ENCODE measurements at places on chromosomes 5 and 9. TPM values are rescaled to one million over a fixed set of nuclear protein-coding genes. Genes with fewer than 3 reads are reported as not detected.

Gene STKLD1
- polyA plus RNA-seq, result not detected

Gene KIF4B
- 0.07 TPM for polyA plus RNA-seq

DNA sequence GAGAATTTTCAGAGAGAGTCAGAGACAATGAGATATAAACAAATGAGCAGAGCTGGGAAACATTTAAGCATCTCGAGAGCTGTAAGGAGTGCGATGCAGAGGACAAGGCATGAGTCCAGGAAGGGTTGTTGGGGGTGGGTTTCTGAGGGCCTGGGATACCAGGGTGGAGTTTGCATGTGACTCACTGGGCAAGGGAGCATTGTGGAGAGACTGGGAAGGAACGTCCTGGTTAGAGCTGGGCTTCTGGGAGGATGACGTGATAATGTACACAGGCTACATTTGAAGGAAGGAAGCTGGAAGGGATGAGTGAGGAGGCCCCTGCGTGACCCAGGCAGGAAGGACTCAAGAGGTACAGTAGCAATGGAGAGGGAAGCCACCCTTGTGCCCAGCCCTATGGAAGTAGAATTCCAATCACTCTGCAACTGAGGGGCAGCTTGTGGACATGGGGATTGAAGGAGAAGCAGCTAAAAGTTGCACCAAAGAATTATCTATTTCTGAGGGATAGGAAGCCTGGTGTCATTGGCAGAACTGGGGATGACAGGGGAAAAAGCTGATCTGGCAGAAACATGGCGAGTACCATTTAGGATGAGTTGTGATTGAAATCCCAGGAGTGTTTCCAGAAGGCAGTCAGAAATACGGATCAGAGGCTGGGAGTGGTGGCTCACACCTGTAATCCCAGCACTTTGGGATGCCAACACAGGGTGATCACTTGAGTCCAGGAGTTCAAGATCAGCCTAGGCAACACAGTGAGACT is 59.3 kb upstream of the AFAP1L1 start:
- no peak for DNase-seq

DNA sequence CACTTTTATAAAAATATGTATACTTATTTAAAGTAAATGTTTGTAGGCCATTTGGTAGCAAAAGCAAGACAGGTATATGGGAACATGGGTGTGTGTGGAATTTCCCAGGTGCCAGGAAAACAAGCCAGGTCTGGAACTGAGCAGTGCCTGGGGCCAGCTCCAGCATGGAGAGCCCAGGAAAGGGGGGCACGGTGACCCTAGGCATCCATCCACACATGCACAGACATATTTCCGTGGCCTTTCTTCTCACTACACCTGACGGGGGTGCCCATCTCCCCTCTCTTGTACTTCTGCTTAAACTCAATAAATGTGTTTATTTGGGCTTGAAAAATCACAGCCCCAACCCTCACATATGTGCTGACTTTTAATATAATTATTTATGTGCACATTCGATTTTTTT is 31.2 kb upstream of the CXCL14 start:
- DNase-seq, result no peak

DNA sequence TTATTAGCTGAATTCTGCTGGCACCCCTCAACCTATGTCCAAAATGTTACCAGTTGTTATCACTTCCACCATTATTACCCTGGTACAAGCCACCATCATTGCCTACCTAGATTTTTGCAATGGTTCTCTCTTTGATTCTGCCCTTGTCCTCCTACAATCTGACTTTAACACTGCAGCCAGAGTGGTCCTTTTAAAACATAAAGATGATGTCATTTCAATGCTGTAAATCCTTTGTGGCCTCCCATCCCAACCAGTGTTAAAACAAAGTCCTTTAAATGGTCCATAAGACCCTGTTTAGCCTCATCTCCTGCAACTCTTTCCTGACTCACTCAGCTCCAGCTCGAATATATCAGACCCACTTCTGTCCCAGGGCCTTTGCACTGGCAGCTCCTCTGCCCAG is 54.9 kb upstream of the FSTL4 start:
- no peak for DNase-seq

DNA sequence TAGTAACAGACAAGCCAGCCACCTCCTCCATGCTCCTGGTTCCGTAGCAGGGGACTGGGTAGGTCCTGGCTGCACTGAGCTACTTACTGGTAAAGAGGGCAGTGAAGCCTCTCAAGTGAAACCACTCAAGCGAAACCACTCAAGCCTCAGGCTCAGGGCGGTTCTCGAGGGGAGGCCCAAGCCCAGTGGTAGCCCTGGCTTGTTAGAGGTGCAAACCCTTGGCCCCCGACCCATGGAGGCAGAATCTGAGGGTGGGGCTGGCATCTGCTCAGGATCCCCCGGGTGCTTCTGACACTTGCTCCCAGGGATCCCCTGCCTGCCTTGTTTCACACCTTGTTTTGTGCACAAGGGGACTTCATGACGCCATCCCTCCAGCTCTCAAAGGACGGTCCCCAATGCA is 76.5 kb upstream of the OLFM1 start:
- DNase-seq, result no peak

- DNase-seq, result no peak
These were observed 355.0 kb upstream of the CDH10 start for GRCh38 chr5:24999732-25000131.

- DNase-seq, result peak; percentile 4
These were observed 220.8 kb upstream of the PCSK5 start for GRCh38 chr9:75669721-75670120.

- no peak for DNase-seq
These were observed 13.6 kb downstream of the GGTA1 start for GRCh38 chr9:121486043-121486442.

GRCh38 chr9:94613003-94613402 is 19.4 kb upstream of the FBP2 start:
- no peak for DNase-seq
